ENCODE measurements at places on chromosomes 16 and 17.

DNA sequence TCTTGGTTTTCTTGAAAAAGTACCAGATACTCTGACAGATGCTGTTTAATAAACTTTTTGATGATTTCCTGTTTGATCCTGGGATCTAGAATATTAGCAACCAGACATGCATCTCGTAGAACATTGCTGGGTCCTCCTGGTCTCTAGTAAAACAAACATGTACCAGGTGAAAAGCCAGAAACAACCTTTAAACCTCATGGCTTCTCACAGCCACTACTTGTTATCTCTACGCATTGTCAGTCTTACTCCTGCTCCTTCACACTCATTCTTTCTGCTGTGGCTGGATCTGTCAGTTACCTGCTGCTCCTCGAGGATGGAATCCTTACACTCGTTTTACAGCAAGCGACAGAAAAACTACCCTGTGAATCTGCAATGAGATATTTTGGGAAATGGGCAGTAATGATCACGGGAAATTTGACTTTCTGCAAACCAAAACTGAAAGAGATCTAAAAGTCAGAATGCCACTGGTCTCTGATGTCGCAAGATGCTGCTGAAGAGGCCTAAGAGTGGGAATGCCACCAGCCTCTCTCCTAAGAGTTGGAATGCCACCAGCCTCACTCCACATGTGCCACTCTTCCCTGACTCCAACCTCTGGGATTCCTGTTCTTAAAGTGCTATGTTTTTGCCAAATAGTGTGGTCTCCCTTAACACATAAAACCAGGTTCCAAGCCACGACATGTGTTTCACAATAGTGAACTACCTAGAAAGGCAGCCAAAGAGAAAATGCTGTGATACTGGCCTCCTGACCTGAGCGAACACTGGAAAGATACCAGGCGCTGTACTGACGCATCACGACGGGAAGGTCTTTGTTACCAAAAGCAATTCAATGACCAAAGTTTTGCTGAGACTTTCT, 86.3 kb downstream of the VPS53 start:
- DNase-seq: no peak

DNA sequence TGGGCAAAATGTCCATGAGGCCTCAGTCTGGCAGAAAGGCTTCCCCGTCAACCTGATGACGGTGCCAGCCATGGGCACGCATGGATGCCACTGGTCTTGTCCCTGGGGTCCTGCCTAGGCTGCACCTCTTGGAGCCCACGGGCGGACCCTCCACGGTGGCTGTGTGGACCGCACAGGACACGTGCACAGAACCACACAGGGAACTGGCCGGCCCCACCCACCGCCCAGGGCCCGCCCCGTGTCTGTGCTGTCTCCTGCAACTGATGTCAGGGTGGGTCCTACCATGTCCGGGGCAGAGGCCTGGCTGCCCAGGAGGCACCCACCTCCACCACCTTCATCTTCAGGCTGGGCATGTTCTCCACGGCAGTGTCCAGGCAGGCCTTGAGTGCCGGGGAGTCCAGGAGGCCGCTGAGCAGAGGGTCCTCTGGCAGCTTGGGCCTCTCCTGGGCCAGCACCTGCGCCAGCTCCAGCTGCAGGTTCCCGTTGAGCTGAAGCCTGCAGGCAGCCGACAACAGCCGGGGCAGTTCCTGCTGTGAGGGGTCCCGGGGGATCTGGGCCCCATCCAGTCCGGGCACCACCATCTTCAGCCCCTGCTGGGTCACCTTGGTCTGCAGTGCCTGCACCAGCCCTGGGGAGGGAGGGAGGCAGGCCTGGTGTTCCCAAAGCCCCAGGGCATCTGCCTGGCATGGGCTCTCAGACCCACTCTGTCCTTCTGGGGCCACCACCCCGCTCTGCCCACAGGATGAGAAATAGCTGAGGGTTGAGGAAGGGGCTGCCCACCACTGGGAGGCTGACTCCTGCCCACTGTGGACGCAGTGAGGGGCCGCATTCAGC, 11.9 kb downstream of the FASN start:
- DNase-seq: no peak

DNA sequence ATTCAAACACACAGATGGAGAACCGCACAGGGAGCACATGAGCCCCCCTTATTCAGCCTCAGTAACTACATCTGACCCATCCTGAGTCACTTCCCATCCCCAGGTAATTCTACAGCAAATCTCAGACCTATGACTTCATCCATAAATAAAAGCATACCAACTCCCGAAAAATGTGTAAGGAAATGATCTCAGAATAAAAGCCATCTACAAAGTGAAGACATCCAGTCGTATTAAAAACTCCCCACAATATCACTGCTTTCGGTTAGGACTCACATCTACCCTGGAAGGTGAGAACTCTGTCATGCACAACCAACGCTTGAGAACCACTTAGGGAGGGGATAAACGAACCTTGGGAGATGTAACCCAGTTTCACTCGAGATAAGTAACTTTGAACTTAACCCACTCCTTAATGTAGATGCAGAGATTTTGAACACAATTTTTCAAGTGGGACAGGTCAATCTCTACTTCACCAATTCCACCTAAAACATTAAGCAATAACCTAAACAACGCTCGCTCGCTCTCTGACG, 1.3 kb downstream of the USP36 start:
- no peak for DNase-seq

DNA sequence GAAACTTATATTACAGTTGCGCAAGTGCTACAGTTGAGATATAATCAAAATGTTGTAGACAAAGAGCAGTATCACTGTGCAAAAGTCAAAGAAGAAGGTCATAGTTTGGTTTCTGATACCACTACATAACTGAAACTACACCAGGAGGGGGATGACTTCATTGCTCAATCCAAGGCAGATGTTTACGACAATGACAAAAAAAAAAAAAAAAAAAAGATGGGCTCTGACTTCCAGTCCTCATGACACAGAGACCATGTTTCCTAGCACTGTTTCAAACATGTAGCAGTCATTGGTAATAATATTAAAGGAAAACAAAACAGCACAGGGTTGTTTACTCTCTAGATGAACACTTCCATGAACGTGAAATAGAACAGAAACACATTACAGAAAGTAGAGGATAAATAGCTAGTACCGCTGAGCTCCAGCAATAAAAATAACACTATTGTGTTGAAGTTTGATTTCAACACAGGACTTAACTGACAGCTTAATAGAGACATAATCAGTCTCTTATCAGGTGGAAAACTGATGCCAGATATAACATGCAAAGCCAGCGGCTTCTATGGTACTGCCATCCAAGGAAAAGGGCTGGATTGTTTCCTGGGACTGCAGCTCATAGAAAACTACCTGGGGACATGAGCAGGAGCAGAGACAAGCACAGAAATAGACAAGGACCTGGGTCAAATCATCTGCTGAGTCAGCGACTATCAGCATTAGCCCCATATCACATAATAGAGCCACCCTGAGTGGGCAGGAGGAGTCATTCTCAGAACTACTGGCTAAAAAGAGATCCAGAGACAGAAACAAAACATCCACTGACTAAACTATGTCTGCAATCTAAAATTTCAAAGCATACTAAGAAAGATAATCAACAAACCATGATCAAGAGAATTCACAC, 463.6 kb upstream of the SOX9 start:
- DNase-seq: no peak

DNA sequence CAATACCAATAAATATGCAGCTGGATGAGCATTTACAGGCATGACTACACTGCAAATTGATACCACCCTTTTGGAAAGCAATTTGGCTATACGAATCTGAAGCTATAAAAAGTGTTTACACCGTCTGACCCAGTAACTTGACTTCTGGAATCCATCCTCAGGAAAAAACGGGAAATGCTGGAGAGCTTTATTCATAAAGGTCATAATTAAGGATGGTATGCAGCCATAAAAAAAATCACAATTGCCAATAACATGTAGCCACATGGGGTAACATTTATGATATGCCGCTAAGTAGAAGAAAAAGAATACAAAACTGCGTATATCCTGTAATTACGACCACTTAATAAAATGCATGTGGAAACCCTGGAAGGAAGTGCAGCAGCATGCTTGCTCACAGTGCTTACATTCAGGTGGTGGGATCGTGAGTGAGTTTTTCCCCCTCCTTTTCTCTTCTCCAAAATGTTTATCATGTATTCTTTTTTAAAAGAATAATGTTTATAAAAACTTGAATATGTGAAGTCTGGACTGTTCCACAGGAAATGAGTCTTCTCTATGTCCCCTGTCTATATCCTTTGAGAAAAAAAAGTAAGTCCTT, 34.2 kb downstream of the COPRS start:
- DNase-seq: no peak

- DNase-seq: no peak
These were observed 6.5 kb upstream of the CHD3 start for GRCh38 chr17:7882068-7882467.

DNA sequence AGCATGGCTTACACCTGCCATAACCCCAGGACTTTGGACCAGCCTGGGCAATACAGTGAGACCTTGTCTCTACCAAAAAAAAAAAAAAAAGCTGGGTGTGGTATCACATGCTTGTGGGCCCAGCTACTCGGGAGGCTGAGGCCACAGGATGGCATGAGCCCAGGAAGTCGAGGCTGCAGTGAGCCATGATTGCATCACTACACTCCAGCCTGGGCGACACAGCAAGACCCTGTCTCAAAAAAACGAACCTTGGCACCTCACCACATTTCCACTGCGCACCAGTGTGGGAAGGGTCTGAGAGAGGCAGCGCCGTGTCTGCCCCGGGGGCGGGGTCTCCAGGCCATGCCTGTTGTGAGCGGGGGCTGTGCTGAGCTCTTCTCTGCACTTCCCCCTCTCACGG, 6.3 kb downstream of the ACSF3 start:
- no peak for DNase-seq

- DNase-seq: no peak
These were observed 160.4 kb downstream of the ABCA8 start for GRCh38 chr17:68794636-68795434.

GRCh38 chr16:11224894-11225676, 30.9 kb downstream of the SOCS1 start:
- DNase-seq: peak; percentile 72

DNA sequence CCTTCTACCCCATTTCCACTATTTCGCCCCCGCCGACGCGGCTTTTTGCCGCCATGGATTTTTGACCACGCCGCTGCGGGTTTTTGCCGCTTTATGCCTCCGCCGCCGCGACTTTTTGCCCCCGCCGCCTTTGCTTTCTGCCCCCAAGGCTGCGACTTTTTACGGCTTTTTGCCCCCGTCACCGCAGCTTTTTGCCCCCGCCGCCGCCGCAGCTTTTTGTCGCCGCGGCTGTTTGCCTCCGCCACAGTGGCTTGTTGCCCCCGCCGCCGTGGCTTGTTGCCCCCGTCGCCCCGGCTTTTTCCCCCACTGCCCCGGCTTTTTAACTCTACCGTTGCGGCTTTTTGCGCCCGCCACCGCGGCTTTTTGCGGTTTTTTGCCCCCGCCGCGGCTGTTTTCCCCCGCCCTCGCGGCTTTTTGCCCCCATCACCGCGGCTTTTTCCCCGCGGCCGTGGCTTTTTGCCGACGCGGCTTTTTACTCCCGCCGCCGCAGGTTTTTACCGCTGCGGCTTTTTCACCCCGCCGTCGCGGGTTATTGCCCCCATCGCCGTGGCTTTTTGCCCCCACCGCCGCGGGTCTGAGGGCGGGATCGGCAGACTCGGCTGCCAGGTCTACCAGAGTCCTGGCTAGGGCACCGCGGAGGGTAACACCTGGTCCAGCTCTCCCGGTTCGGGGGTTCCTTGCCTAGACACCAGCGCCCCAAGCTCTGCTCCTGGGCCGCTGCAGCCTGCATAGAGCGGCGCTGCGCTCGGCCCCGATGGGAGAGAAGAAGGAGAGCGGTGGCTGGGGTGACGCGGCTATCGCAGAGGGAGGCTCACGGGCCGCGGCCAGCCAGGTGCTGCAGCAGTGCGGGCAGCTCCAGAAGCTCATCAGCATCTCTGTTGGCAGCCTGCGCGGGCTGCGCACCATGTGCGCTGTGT, 562.7 kb upstream of the WSB1 start:
- DNase-seq: no peak

DNA sequence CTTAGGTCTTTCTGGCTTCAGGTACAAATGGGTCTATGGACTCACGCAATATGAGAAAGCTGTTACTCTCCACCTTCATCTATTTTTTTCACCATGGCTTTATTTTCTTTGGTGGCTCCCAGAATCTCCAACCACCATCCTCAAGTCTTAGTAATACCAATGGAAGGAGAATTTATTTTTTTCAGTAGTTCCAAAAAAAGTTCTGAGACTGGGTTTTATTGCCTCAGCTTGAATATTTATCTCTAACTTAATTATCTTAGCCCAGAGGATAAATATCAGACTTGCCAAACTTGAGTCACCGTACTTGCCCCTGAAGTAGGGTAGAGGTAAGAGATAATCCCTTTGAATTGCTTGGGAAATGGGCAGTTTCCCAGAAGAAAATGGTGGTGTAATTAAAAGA, 23.2 kb upstream of the CACNG3 start:
- DNase-seq: no peak
